ENCODE measurements at places on chromosomes 1 and 21.

- DNase-seq, result no peak
These were observed 178.7 kb downstream of the GABPA start for GRCh38 chr21:25913479-25913878.

DNA sequence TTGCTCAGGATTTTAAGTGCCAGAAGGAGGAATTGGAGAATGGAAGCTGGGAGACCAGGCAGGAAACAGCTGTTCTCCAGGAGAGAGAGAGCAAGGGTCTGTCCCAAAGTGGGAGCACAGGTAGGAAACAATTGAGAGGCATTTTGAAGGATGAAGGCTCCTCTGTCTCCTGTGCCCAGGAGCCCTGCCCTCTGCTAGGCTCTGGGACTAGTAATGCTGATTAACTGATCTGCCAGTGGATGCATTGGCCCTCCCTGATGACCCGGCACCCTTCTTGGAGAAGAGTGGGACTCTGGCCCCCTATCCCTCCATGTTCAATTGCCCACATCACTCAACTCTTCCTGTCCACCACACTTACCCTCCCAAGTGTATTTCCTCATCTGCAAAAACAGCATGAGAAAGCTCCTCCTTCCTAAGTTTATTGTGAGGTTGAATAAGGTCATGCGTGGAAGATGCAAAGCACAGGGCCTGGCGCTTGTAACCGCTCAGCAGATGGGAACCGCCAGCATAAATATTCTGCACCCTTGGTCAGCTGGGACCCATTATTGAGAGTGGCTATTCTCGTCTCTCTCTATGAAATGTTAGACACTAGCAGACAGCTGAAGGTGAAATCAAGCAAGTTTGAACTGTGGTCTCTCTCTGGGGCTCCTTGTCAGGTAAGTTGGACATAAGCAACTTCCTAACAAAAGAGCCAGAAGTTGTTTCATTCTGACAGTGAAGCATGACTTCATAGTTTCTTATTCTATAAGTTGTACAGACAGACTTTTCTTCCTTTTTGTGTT, 63.0 kb upstream of the ANGPTL1 start:
- DNase-seq, result no peak

- DNase-seq, result no peak
These were observed 441.6 kb downstream of the OMA1 start for GRCh38 chr1:58104960-58105359.

GRCh38 chr1:7326366-7326765, 444.7 kb upstream of the VAMP3 start:
- DNase-seq, result no peak

DNA sequence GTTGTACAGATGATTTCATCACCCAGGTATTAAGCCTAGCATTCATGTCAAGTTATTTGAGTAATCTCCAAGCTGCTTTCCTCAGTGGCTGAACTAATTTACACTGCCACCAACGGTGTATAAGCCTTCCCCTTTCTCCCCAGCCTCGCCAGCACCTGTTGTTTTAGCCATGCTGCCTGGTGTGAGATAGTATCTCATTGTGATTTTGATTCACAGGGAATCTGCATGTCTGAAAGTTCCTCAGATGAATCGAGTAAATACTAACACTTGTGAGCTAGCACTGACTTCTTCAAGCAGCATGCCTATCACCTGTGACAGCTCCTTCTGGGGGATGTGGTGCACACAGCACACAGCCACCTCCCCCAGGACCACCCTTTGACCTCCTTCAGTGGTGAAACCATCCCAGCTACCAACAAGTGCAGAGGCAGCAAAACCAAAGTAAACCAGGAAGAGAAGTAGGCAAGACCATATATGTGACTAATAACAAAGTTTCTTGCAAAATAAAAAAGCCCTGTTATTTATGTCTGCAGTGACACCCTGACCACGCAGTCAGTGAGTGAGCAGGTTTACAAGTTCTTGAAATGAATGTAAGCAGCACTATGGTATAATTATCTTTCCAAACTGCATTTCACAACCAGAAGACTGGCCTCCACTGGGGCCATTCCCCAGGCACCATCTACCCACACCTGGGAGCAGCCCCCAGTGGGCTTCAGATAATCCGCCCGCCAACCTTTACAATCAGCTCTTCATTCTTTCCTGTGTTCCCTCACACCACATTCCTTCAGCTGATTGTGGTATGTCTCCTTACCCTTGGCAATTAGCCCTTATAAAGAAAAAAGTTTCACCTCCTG, 173.8 kb downstream of the ETS2 start:
- no peak for DNase-seq

DNA sequence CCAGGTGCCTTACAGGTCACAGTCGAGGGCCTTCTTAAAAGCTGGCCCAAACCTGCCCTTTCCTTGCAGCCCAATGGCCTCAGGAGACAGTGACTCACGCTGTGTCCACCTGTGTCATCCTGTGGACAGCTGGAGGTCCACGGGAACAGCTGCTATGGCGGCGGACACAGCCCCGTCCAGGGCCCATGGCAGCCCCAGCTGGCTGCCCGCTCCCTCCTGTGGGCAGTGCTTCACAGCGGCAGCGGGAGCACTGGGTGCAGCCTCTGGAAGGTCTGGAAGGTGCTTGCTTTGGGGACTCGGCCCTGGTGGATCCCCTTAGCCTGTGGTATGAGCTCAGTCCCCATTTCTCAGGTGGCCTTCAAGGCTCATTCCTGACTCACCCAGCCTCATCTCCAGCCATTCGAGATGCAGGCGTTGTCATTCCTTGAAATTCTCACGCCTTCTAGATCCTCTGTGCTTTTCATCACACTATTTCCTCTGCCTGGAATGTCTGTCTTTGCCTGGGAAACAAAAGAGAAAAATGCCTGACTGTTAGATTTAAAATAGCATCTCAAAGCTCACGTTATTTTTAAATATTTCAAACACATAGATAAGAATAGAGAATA, 86.8 kb downstream of the KIF26B start:
- no peak for DNase-seq

DNA sequence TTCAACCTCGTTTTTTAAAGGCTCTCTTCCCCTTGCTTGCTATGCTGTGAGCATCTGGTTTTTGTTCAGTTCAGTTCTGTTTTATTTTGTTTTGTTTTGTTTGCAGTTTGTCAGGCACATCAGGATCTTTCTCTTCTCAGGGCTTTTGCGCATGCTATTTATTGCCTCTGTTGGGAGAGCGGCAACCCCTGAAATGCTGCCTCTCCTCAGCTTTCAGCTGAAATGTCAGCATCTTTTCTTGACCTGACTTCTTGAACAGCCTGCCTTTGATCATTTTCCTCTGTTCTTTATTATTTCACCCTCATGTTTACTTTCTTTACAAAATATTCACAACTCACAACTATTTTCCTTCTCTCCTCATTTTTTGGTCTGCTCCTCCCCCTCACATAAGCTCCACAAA, 50.4 kb upstream of the RC3H1 start:
- no peak for DNase-seq
